ENCODE measurements at places on chromosomes 1 and 21.

DNA sequence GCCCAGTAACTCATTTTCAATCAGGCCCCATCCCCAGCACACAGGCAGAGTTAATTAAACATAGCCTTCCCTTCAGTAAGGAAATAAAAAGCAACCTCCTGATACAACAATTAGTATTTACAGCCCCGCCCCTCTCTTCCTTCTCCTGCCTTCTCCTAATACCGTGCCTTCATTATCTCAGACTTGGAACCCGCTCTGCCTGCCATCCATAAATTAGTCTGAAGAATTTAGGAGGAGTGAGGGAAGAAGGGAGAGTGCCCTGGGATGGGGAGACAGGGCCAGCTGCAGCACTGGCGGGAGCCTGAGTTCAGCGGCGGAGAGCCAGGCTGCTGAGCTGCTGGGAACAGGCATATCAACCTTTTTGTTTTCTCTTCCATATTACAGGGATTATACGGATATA lies 172.8 kb downstream of the ACTL8 start:
- no peak for DNase-seq

DNA sequence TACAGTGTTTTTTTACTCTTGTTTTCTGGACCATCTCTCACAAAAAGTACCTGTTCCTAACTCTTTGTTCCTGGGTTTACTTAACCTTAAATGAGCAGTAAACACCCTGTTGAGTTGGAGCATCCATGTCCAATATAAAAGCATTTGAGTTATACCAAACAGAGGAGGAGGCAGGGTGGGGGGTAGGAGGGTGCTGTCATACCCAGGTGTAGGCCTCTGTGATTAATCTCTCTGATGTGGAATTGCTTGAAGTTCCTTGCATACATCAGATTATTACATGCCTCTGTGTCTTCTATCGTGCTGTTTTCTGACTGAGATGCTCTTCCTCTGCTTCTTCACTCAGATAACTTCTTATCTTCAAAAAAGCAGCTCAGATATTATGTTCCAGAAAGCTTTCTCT lies 28.1 kb upstream of the RGS18 start:
- no peak for DNase-seq

- no peak for DNase-seq
Observed at GRCh38 chr1:96234299-96234698, 487.3 kb upstream of the PTBP2 start.

DNA sequence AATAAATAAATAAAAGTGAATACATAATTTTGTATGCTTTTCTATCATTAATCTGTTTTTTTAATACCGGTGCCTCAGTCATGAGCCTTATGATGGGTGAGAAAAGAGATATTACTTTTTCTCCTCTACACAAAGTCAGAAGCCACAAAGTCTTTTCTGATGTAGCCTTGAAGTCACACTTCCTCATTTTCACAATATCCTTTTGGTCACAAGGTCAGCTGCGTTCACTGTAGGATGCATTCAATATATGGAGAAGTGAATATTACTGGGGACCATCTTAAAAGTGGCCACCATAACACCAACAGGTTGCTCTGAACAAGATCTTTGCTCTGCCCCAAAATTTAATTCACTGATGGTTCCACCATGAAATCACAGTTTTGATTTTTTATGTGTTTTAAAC lies 83.3 kb upstream of the TNR start:
- no peak for DNase-seq

- DNase-seq: no peak
Observed at GRCh38 chr1:119929643-119930315, 33.5 kb upstream of the ADAM30 start.

GRCh38 chr1:175471039-175471800 lies 272.2 kb downstream of the TNR start:
- DNase-seq: no peak

GRCh38 chr1:150257624-150258585 lies at the start of gene CA14:
TSS of gene CA14 (plus strand) at chr1:150257774. CDS start at chr1:150258129, 355 bp downstream.
- DNase-seq: peak; percentile 49

DNA sequence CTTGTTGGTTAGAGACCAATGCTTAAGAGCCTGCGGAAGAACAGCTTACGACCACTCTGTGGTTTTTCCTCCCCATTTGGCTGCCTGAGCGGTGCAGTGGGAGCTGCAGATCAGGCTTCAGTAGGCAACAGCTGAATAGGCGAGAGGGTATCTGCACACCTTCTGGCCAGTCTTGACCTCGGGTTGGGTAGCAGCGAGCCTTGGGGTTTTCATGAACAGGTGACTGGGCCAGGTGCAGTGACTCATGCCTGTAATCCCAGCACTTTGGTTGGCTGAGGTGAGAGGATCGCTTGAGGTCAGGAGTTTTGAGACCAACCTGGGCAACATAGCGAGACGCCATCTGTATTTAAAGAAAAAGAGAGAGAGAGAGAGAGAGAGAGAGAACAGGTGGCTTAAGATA lies 41.0 kb downstream of the NENF start:
- DNase-seq: no peak

GRCh38 chr1:171646249-171646560 lies 6.3 kb downstream of the MYOC start:
- no peak for DNase-seq

GRCh38 chr1:110173466-110174105 lies 23.3 kb downstream of the SLC6A17 start:
- no peak for DNase-seq

- DNase-seq: no peak
Observed at GRCh38 chr21:37909936-37910335, 6.3 kb downstream of the KCNJ6 start.

DNA sequence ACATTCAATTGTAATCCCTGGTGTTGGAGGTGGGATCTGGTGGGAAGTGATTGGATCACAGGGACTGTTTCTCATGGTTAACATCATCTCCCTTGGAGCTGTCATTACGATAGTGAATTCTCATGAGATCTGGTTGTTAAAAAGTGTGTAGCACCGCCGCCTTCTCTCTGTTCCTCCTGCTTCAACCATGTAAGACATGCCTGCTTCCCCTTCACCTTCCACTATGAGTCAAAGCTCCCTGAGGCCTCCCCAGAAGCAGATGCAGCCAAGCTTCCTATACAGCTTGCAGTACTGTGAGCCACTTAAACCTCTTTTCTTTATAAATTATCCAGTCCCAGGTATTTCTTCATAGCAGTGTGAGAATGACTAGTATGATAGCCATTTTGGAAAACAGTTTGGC lies 30.1 kb upstream of the TRIM62 start:
- DNase-seq: no peak

DNA sequence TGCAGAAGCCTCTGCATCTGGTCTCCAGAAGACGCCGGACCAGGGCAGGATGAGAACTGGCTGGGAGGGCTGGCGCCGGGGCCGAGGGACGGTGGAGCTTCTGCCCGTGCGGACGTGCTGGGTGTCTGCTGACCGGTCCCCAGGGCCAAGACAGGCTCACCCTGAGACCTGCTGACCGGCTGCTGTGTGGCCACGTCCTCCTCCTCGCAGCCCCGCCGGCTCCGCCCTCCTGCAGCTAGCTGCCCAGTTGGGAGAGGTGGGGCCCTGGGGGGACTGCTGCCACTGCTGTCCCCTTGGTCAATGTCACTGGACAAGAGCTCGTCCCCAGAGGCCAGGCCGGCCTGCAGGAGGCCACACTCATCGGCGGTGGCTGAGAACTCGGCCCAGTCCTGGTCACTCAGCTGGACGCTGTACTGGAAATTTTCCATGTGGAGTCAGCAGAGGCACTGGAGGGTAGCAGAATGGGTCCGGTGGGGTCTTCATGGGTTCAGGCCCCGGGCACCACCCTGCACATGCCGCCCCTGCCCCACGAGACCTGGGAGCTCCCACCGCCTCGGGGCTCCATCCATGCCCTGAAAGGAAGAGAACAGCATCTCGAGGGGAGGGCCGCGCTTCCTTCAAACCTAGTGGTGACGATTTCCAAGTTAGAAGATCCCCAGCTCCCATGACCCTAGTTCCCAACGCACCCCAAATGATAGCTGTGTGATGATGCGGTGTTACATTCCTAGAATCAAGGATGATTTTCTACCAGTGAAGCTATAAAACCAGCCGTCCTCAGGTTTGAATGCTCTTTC lies 1.1 kb downstream of the PERM1 start:
- DNase-seq: peak; percentile 95

- DNase-seq: peak; percentile 17
Observed at GRCh38 chr1:156474966-156475365, 25.6 kb downstream of the MEF2D start.

- no peak for DNase-seq
Observed at GRCh38 chr21:32543975-32544374, 41.3 kb downstream of the TCP10L start.

- DNase-seq: no peak
Observed at GRCh38 chr1:60621368-60621851, 461.0 kb upstream of the NFIA start.

DNA sequence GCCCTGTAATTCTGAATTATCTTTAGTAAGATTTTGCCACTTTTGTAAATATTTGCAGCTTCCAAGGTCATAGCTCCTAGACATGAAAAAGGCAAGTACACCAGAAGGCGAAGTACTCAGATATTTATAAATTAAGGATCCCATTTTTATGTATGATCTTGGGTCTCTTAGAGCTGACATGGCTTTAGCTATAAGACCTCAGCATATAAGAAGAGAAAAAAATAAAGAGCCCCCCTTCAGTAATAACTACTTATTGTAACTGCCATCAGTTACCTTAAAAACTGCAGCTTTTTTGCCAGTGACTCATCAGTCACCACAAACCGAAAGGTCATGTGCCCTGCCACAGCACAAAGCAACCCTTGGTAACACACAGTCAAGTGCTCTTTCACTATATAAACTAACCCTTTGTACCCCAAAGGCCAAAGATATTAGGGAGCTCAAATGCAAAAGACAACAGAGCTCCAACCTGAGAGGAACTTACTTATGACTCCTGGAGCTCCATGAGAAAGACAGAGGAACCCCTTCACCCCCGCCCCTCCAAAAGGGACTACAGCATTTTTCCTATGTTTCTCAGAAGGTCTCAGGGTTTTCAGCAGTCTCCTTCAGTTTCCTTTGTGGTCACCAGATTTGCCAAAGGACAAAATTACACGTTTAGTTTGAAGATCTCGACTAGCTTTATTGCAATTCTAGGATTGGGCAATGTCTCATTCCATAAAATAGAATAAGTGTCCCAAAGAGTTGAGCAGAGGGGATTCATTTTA lies 219.8 kb upstream of the DUSP10 start:
- no peak for DNase-seq
